ENCODE measurements at places on chromosomes 1 and 21. TPM values are rescaled to one million over a fixed set of nuclear protein-coding genes. Genes with fewer than 3 reads are reported as not detected.

GRCh38 chr1:107499139-107499744 is 358.4 kb downstream of the NTNG1 start:
- DNase-seq = no peak
- H3K27me3 ChIP-seq = no peaks in the 10 kb centered on the region
- no peaks in the 10 kb centered on the region for H3K4me1 ChIP-seq

GRCh38 chr1:8009043-8010002 is 16.8 kb downstream of the ERRFI1 start:
- no peak overlapping the region for H3K4me3 ChIP-seq
- no peak overlapping the region for H3K27ac ChIP-seq
- no peaks in the 10 kb centered on the region for H3K27me3 ChIP-seq
- no peak for DNase-seq
- peaks cover 1% of the 10 kb centered on the region for H3K36me3 ChIP-seq

Gene ETV3L
- total RNA-seq = not detected

- no peaks in the 10 kb centered on the region for H3K27me3 ChIP-seq
- no peaks in the 10 kb centered on the region for H3K4me1 ChIP-seq
- no peak for DNase-seq
- no peak overlapping the region for H3K27ac ChIP-seq
- H3K4me3 ChIP-seq = no peak overlapping the region
- H3K36me3 ChIP-seq = no peaks in the 10 kb centered on the region
These were observed 988.8 kb upstream of the B3GALT2 start for GRCh38 chr1:194175251-194175650.

Gene OR2T33
- total RNA-seq = not detected

Gene XCL1
- 0.97 TPM for total RNA-seq
